ENCODE measurements at places on chromosomes 11 and 22. TPM values are rescaled to one million over a fixed set of nuclear protein-coding genes. Genes with fewer than 3 reads are reported as not detected.

DNA sequence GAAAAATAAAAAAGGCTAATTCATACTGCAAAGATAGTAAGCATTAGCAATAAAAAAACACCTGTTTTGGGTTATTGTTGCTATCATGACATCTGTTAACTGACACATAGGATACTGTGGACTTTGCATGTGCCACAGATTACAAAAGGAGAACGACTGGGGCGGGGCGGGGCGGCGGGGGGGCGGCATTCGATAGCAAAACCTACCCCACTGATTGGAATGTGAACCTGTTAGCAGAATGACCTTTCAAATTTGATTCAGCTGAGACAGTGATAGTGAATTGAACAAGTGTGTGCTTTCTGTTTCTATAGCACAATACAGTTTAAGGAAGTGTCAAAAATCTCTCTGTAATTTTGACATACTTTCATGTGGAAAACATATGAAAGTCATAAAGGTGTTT, 14.9 kb downstream of the MMP20 start:
- no peak for DNase-seq

DNA sequence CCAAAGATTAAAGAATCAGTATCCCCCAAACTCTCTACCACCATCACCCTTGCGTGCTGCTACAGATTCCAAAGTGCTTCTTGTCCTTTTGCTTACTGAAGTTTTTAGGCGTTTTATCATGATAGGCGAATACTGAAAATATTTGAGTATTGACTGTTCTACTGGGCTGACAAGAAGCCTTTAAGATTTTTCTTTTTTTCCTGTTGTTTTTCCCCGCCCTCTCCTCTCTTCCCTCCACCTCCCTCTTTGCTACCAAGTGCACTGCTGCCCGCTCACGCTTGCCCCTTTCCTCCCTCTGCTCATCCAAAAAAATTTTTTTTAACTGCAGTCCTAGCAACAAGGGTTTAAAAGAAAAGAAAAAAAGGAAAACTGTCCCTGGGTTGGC, 679 bp downstream of the SPCS2 start:
- no peak for DNase-seq

DNA sequence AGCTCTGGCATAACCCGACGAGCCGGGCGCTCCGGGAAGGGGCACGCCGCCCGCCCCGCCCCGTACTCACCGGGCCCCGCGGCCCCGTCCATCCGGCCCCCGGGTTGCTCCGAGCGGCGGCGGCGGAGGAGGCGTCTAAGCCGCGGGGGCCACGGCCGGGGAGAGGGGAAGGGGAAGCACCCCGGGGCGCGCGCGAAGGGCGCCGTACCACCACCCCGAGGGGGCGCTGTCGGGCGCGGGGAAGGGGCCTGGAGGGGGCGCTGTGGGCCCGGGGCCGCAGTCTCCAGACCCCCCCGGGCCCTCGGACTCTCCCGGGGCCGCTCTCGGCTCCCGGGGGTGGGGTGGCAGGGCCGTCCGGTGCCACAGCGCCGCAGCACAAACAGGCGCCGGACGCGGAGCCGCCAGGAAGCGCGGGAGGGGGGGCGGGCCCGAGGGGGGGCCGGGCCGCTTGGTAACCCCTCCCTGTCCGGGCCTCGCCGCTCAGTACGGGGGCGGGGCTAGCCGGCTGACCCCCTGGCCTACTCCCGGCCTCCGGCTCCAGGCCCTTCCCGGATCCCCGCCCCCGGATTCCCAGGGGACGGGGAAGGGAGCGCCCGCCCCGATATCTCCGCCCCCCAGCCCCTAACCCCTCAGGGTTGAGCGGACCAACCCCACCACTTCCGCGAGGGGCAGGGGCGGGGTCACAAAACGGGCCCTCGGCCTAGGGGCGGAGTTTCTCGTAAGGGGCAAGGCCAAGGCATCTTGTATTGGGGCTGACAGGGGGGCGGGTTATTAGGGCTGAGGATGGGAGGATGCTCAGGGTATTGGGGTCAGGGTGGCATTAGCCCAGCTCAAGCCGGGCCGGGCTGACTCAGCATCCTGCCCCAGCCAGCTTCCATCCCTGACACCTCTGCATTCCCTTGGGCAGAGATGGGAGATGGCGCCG, at the start of the genes EML3 and ROM1:
EML3 (minus strand) TSS at position 410 of the 925 bp plus-strand sequence; CDS start at position 92, 318 bp downstream.
ROM1 (plus strand) TSS at position 892 of the 925 bp plus-strand sequence; CDS start at position 917, 25 bp downstream.
- no peak for DNase-seq

GRCh38 chr11:134119094-134119493, 50.2 kb downstream of the JAM3 start:
- no peak for DNase-seq

Gene SYT13
- 15.2 TPM for polyA plus RNA-seq

Gene SPDYC
- not detected for polyA plus RNA-seq
